Left renal cortex interstitium (tissue), 4 donors: ENCODE measurements at places on chromosomes 7 and 10. TPM values are rescaled to one million over a fixed set of nuclear protein-coding genes. Genes with fewer than 3 reads are reported as not detected.

The RBM20 gene
- polyA plus RNA-seq: 9.7 TPM

The RBP4 gene
- polyA plus RNA-seq: 0.43 TPM

The UNCX gene
- 10.7 TPM for polyA plus RNA-seq

The CFAP46 gene
- 6.2 TPM for polyA plus RNA-seq

The OGDHL gene
- 43.2 TPM for polyA plus RNA-seq

The GHITM gene
- 165 TPM for polyA plus RNA-seq

The CYP51A1 gene
- polyA plus RNA-seq: 75.5 TPM

The OR2A12 gene
- polyA plus RNA-seq: not detected

The GPRIN2 gene
- polyA plus RNA-seq: 6.6 TPM

- DNase-seq: no peak
Measured at GRCh38 chr7:135369405-135369804, 135.8 kb downstream of the STRA8 start.

GRCh38 chr10:5284311-5285057 is 80.3 kb upstream of the UCN3 start:
- no peak for DNase-seq

GRCh38 chr7:2777898-2778535 is 66.1 kb downstream of the GNA12 start:
- DNase-seq: no peak

GRCh38 chr10:35611750-35612149 is 6.6 kb downstream of the GJD4 start:
- DNase-seq: no peak

GRCh38 chr10:38093816-38094157 is 350 bp upstream of the ZNF37A start:
- DNase-seq: no peak

DNA sequence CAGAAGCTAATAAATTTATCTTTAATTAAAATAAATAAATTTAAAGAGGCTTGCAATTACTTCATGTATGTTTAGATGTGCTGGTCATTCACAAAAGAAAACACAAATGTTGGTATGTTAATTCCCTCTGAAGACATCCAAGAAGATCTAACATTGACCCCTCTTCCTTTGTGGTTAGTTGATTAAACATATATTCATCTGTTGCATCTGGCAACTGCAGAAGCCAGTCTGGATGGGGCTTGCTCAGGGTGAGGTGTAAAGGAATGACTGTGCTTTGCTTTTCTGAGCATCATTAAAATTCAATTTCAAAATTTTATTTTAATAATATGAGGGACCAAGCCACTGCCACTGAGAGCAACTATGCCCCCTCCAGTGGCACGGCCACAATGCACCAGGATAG is 36.4 kb upstream of the FERD3L start:
- DNase-seq: no peak

DNA sequence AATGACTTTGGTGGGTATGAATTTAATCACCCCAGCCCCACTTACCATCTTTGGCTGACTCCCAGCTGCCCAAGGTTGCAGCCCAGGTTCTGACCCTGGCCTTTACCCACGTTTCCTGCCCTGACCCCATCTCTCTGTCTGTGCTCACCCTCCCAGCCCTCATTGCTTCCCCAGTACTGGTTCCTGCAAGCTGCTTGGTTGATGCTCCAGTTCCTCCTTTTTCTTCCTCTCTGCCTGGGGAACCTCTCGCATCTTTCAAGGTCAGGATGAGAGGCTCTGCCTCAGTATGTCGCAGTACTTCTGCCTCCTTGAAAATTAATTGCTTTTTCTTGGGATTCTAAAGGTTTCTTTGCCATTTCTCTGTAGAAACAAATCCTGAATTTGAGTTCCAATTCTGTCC is 263.8 kb upstream of the ZNF32 start:
- no peak for DNase-seq

DNA sequence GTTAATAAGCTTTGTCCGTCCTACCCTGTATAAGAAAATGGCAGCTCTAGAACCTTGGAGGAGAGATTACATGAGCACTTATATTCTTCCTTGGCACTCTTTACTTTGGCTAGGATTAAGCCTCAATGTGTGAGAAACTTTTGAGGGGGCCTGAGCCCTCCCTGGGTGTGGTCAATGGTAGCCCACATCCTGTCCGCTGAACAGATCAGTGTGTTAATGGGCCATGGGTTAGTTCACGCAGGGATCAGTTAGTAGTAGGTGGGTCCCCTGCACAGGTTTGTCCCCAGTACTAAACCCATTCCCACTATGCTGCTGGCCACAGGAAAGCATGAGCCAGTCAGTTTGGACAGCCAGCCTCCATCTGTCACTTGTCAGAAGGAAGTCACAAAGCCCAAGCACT is 20.2 kb upstream of the IKZF1 start:
- DNase-seq: no peak

GRCh38 chr7:16463520-16463919 is 2.0 kb downstream of the SOSTDC1 start:
- no peak for DNase-seq

GRCh38 chr10:60649485-60650377 is 128.5 kb upstream of the CDK1 start:
- no peak for DNase-seq

DNA sequence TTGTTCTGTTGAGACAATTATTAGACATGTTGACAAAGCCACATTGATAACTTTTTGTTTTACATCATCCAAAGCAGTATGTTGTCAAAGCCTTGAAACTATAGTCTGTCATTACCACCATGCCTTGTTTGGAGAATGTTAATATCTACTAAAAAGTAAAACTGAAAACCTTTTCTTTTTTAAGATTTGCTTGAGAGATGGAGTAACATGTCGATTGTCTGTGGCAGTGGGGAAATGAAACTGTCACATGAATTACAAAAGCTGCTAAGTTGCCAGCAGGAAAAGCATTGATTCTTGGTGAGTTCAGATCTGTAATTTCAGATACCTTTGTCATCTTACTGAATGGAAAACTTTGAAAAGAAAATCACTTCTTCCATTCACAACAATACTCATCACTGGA is 69.1 kb downstream of the TFPI2 start:
- DNase-seq: no peak

DNA sequence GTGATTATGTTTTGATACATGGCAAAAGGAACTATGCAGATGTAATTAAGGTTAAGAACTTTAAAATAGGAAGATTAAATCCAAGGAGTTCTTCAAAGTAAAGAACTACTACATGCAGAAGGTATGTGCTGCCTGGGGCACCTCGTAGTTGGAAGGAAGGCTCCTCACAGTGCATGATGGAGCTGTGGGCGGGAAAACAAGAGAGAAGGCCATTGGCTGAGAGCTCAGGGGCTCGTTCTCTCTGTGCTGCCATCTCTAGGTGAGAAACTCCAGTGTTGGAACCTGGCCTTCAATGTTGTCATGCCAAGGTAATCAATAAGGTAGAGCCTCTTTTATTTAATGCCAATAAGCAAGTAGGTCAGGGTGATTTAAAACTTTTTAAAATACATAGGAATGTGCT is 391.4 kb upstream of the ETV1 start:
- DNase-seq: no peak

DNA sequence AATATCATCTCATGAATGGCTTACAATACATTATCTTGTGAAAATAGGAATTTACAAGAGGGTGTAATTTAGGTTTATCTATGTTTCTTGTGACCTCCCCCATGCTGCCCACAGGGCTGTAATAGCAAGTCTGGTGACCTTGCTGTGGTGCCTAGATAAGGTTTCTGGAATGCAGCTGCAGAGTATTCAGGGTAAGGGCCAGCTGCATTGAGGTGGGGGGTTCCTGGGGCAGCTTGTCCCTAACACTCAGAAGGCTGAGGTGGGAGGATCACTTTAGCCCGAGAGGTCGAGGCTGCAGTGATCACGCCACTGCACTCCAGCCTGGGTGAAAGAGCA is 5.3 kb upstream of the DHTKD1 start:
- DNase-seq: no peak

GRCh38 chr10:11712744-11713143 is 29.4 kb upstream of the ECHDC3 start:
- no peak for DNase-seq

DNA sequence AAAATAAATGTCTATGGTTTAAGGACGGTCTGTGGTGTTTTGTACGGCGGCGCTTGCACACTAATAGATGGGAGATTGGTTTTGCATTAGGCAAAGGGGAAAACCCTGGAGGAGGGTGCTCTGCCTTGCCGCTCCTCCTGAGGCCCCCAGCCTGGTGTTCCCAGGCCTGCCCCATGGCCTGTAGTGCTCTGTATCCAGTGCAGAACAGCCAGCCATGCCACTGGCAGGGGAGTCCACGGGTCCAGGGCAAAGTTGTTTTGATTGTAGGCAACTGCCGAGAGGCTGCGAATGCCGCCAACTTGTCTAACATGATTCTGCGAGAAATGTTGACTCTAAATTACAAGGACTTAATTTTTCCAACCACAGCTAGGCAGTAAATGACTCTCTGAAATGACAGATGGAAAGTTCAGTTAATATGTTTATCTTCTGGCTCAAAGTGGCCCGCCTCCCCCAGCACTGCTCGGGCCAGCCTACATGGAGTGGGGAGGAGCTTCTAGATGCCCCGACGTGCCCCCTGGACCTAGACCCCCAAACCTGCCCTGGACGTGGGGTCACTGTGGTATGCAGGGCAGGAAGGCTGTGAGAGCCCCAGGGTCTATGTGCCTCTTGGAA is 104.6 kb upstream of the GDF10 start:
- no peak for DNase-seq

DNA sequence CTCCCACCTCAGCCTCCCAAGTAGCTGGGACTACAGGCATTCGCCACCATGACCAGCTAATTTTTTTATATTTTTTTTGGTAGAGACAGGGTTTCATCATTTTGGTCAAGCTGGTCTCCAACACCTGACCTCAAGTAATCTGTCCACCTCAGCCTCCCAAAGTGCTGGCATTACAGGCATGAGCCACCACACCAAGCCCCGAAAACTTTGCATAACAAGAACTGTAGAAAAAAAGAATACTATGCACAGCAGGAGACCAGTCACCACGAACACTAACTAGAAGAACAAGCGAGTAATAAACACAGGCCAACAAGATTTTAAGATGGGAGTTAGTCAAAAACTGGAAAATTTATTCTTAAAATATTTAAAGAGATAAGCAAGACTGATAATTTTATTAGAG is 447.0 kb downstream of the ETV1 start:
- DNase-seq: no peak

- peak; percentile 29 for DNase-seq
Measured at GRCh38 chr10:67520924-67521520, 175.0 kb downstream of the CTNNA3 start.

DNA sequence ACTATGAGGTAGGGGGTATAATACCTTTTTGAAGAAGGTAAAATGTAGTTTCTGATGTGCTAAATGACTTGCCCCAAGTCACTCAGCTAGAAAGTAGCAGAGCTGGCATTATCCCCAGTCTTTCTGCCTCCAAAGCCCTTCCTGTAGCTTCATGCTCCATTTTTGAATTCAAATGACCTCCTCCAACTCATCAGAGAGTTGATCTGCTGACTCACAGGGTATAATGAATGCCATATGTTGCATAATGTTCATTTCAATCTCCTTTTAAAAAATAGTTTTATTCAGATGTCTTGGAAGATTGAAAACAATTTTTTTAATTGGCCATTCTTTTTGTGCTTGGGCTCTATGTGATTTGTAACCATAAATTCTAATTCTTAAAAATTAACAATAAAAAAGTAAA is 272.8 kb upstream of the IMMP2L start:
- no peak for DNase-seq

GRCh38 chr7:95607561-95607960 is 11.2 kb upstream of the PDK4 start:
- DNase-seq: no peak

DNA sequence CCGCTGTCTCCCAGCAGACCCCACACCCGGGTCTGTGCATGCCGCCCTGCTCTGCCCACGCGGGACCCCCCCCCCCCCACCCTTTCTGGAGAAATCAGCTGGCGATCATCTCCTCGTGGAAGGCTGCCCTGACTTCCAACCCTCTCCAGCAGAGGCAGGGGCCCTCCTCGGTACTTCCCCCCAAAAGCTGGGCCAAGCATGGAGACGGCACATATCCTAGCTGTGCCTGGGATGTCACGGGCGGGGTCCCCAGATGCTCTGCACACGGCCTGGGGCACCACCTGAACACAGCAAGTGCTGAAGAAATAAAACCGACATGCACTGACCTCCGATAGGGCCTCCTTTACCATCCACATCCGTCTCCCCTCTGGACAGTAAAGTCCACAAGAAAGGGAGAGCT is 96.0 kb downstream of the DIP2C start:
- DNase-seq: no peak

GRCh38 chr7:36777062-36777461 is 52.8 kb upstream of the AOAH start:
- DNase-seq: no peak

DNA sequence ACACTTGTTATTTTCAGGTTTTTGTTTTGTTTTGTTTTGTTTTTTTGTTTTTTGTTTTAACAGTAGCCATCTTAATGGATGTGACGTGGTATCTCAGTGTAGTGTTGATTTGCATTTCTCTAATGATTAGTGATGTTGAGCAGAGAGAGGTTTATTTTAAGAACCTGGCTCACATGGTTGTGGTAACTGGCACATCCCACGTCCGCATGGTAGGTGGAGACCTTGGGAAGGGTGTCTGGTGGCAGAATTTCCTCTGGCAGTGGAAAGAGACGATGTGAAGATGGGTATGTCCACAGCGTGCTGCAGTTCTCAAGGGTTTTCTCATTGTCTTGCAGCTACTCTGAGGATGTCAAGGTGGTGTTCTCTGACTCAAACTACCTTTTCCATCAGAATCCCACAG is 252.2 kb downstream of the GALNT17 start:
- DNase-seq: no peak

DNA sequence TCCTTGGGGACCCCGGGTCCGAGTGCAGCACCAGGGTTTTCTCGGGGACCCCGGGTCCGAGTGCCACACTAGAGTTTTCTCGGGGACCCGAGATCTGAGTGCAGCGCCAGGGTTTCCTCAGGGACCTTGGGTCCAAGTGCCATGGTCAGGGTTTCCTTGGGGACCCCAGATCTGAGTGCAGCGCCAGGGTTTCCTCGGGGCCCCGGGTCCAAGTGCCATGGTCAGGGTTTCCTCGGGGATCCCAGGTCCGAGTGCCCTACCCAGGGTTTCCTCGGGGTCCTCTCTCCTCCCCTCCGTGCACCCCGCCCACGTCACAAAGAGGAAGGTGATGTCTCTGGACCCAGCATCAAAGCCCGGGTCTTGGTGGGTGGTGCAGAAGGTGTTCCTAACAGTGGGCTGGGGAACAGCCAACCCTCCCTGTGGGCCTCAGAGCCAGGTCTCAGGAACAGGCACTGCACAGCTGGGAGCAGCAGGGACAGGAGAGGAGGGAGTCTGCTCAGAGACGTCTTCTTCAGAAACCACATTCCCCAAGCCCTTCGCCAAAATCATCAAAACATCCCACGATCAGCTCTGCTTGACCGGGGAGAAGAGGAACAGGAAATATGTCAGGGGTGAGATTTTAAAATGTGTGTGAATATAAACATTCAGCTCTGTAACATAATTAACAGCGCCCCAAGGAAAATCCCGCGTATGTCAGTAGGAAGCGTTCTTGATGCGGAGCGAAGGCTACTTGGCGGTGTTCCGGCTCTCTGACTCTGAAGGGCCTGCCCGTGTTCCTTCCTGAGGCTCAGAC is 540.7 kb downstream of the DNAJB6 start:
- DNase-seq: no peak

DNA sequence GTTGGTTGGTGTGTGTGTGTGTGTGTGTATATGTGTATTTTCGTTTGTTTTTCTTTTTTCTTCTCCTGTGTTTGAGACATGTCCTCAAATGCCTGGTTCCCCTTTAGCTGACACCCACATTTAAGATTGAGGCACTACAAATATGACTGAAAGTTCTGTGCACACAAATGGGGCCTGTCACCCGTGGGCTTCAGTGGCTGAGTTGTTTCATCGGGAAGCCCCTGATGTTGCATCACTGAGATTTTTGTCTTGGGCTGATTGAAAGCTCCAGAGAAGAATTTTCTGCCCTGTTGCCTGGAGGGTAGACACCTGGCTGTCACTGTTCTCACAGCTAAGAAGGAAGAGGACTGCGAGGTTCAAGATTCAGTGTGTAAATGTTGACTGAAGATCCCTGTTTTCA is 283.8 kb upstream of the C7orf33 start:
- DNase-seq: no peak
